ENCODE measurements at places on chromosomes 4 and X.

GRCh38 chr4:108219998-108220397, 51.3 kb upstream of the LEF1 start:
- no peak for DNase-seq

- no peak for DNase-seq
Observed at GRCh38 chr4:7744142-7744804, 195.4 kb downstream of the AFAP1 start.

GRCh38 chr4:112982680-112983079, 66.8 kb upstream of the ANK2 start:
- DNase-seq = no peak

- peak; percentile 76 for DNase-seq
Observed at GRCh38 chr4:168587411-168588125, 90.7 kb downstream of the PALLD start.

GRCh38 chr4:70818173-70818855, 21.4 kb downstream of the GRSF1 start:
- DNase-seq = no peak

GRCh38 chr4:1991596-1992434, 17.0 kb downstream of the NELFA start:
- DNase-seq = no peak

DNA sequence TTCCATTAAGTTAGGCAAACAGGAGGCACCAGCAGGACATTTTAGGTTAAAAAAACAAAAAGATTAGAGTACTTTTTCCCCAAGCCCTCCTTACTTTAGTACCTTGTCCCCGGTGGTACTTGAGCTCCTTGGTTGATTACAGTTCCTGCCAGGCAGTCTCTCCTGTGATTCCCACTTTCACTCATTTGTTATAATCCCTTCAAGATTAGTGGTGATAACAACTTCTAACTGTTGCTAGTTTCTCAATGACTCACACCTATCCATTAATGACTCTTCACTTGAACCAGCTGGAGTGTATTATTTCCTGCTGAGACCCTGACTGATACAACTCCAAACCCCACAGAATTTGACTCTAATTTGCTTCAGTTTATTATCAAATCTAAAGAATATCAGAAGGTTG, 765.0 kb upstream of the DIAPH2 start:
- DNase-seq = no peak

DNA sequence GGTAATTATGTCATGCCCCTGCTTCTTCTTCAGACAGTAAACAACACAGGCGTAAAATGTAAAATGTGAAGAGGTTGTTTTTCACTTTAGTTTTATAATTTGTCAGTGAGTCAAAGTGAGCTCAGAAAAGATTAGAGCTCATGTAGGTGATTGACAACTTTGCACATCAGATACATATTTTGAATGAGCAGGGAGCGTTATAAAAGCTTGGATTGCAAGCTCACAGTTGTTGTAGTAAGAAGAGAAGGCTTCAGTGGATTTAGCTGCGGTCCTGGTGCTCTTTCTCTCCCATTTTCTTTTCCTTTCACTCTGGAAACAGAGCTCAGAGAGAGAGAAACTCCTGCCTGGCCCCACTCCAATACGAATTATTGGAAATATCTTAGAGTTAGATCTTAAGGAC, 26.4 kb downstream of the MTMR1 start:
- no peak for DNase-seq

DNA sequence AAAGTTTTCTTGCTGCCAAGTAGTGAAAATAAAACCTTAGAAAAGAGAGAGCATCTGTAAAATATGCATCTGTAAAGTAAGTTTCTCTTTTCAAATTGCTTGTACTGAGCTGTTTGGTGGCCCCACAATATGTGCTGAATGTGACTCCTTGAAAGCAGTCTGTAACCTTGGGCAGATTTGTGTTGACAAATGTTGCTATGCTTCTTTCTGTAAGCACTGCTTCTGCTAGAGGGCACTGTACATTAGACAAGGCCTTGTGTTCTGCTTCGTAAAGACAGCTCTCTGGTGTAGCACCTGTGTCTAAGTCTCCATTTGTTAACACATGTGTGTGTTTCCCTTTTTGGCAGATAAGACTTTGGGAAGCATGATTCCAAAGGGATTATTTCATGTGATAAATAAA, 56.6 kb upstream of the NRK start:
- DNase-seq = no peak

DNA sequence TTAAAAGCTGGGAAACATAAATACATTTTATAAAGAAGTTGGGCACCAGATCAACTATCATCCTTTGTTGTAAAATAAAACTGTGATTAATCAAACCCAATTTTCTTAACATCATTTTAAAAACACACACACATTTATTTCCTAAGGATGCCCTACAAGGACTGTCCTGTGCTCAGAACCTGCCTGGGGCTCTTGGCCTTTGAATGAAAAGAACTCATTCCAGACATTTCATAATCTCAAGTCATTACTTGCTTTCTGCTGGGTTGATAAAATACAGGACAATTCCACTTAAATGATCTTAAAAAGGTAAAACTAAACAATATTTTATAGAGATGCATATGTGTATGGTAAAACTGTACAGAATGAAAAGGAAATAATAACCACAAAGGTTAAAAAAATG, 2.8 kb downstream of the SH3D19 start:
- no peak for DNase-seq

DNA sequence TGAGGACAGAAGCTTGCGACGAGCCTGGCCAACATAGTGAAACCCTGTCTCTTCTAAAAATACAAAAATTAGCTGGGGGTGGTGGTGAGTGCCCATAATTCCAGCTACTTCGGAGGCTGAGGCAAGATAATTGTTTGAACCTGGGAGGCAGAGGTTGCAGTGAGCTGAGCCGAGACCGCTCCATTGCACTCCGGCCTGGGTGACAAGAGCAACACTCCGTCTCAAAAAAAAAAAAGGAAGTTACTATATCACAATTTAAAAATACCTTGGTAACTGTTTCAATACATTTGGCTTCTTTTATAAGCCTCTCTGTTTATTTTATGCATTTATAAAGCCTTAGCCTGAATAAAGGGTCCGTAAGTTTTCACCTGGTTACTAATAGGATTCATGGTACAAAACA, 46.6 kb upstream of the CHRNA9 start:
- no peak for DNase-seq

- no peak for DNase-seq
Observed at GRCh38 chr4:142379277-142380051, 466.6 kb downstream of the INPP4B start.

DNA sequence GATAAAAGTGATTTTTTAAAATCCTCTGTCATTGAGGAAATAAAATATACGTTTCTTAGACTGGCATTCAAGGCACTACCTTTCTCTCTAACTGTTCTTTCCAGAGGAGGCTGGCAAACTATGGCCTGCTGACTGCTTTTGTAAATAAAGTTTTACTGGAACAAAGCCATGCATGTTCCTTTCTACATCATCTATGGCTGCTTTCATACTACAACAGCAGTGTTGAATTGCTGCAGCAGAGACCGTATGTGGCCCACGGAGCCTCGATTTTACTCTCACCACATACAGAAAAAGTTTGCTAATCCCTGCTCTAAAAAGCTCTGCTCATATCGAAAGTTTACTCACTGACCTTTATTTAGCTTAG, 20.2 kb downstream of the SETD7 start:
- no peak for DNase-seq

DNA sequence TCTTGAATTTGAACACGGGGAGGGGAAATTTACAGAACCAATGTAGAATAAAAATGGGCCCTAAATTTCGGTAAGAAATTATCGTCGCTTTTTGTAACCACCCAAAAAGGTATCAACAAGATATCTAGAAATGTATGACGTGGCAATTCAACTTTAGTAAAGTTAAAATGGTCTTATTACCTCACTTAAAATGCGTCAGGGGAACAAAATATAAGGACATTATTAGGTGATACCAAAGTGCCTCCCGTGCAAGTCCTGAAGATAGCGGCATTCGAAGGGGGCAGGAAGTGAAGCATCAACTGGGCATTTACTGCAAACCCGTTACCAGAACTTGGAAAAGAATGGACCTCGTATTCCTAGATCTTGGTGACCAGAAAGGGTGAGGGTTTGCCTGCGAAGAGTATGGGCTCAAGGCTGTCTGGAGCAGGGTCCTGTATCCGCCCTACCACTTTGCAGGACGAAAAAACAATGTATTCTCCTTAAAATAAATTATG, 980 bp downstream of the AP1S2 start:
- no peak for DNase-seq

GRCh38 chrX:2559124-2559523, 58.3 kb upstream of the DHRSX start:
- DNase-seq = no peak

- DNase-seq = no peak
Observed at GRCh38 chrX:101693476-101693875, 33.8 kb upstream of the ARMCX2 start.

DNA sequence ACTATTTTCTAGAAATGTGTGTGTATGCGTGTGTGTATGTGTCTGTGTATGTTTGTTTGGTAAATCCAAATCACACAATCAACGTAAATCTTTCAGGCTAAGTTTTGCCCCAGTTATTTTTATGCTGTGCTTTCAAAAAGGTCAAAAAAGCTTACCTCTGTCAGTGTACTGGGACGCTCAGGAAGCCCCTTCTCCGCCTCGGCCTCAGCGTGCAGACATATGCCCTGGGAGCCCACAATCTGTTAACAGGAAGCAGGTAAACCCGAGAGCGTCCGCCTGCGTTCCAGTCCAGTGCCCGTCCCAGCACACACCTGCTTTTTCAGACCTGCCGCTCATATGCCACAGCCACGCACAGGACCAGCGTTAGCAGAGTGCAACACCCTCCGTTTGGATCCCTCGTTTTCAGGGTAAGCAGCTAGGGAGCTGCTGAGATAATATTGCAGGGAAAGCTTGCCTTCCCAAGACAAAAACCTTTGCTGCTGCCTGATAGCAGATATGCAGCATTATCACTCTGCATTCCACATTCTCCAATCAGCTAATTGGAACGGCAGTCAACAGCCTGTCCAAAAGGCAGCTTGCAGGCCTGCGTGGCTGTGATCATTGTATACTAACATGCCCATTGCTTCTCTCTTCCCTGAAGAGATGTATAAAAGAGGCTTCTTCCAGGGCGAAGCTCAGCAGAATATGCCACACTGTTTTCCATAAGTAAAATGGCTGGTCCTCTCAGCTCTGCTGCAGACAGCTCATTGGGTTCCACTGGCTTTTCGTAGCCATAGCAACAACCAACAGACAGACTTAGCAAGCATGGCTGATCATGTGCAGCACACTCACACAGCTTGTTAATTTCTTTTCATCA, at the start of gene SORBS2:
TSS of gene SORBS2 (minus strand) at position 686 of the 856 bp plus-strand sequence. CDS start 121,623 bp downstream, outside the sequence.
- DNase-seq = no peak

GRCh38 chr4:21815651-21816377, 132.8 kb downstream of the KCNIP4 start:
- DNase-seq = no peak

GRCh38 chrX:49155243-49155899, 7.2 kb upstream of the MAGIX start:
- no peak for DNase-seq

GRCh38 chrX:25048178-25048577, 32.4 kb upstream of the ARX start:
- DNase-seq = no peak

DNA sequence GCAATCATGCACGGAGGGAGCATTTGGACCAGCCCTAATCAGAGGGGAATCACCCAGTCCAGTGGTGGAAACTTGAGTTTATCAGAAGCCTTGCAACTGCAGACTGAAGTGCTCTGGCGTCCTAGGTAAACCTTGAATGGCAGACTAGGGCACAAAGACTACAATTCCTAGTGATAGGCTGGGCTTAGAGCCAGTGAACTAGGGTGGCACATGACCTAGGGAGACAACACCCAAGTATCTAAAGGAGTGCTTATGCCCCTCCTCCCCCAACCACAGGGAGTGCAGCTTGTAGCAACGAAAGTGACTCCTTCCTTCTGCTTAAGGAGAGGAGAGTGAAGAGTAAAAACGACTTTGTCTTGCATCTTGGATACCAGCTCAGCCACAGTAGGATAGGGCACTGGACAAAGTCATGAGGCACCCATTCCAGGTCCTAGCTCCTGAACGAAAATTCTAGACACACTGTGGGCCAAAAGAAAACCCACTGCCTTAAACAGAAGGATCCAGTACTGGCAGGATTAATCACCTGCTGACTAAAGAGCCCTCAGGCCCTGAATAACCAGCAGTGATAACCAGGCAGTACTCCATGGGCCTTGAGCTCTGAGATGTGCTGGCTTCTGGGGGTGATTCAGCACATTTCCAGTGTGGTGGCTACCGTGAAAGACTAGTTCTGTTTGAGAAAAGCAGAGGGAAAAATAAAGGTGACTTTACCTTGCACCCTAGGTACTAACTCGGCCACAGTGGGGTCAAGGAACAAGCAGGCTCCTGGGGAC, 58.7 kb upstream of the STARD8 start:
- no peak for DNase-seq

GRCh38 chr4:76634220-76634619, 199.2 kb downstream of the SHROOM3 start:
- no peak for DNase-seq

GRCh38 chr4:71380788-71381187, 42.0 kb downstream of the SLC4A4 start:
- no peak for DNase-seq

DNA sequence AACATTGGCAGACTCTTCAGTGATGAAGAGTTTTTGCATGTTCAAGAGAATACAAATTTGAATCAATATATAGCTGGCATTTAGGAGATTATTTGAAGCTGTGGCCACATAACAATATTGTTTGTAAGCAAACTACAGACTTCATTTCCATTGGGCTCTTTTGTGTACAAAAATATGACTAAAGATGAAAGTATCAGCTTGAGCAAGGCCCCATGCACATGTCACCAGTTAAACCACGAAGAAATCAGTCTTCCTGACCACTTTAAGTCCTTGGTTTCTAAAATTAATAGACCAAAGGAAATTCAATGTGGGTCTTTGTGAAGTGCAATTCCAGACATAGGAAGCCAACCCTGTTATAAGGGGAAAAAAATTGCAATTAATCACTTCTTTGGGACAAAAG, 1664.6 kb upstream of the ADGRL3 start:
- no peak for DNase-seq

GRCh38 chr4:136017556-136017955, 1514.7 kb downstream of the PCDH18 start:
- DNase-seq = no peak

DNA sequence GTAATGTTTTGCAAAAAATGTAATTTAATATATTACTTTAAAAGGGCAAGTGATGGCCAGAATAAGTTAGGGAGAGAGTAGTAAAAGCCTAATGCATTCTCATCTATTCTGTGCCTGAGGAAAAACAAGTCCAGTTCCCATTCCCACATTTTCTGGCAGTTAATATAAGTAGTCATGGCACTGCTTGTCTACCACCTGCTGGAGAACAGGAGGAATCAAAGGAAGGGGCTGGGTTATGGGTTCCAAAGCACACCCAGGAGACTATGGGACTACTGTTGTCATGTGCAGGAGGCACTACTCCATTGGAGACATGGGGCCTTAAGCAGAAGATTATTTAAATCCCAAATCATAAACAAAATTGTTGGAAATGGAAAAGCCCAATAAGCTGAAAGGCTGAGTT, 2618.6 kb downstream of the ARAP2 start:
- no peak for DNase-seq

- peak; percentile 54 for DNase-seq
Observed at GRCh38 chr4:169059306-169060211, 49.5 kb upstream of the CBR4 start.

- no peak for DNase-seq
Observed at GRCh38 chr4:40412866-40413795, 78.0 kb downstream of the CHRNA9 start.

- peak; percentile 24 for DNase-seq
Observed at GRCh38 chrX:8730812-8731558, 952 bp downstream of the ANOS1 start.

GRCh38 chrX:12307961-12308360, 169.7 kb downstream of the FRMPD4 start:
- no peak for DNase-seq

GRCh38 chr4:6658597-6659075, 18.2 kb downstream of the MRFAP1 start:
- peak; percentile 20 for DNase-seq
